ENCODE measurements at places on chromosomes 5 and 9.

GRCh38 chr9:31302620-31303418, 1081.6 kb upstream of the ACO1 start:
- no peak for DNase-seq

DNA sequence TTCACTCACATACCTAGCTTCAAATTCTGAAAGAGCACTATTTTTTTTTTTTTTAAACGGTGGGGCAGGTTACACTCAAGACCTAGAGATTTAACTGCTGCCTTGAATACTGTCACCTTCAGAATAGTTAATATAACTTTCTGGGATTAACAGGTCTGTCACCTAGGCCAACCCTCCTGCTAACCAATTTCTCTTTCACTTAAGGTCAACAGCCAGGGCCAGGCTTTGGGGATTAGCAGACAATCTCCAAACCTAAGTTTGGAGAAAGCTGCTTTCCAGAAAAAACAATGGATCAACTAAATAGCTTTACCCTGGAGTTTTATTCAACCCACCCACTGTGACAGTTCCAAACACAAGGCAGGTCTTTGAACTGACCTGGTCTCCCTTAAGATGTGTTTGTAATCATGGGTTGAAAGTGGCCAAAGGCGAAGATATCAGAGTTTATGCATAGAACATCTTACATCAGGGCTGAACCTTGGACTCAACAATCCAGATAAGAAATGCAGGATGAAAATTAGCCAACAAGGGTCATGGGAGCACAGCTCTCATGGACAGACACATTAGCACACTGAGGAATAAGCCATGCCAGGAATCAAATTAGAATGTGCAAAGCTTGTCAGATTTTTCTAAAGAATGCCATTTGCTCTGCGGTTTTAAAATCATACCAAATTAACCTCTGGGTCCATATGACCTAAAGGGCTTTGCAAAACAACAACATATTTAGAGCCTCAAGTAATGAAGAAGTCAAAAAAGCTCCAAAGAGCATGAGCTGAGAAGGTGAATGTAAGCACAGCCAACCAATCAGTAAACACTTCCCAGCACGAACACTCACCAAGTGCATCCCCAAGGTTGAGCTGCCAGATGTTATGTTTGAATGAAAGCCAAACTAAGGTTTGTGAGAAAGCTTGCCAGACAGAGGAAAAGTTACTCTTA, 538.5 kb upstream of the DMAC1 start:
- no peak for DNase-seq

DNA sequence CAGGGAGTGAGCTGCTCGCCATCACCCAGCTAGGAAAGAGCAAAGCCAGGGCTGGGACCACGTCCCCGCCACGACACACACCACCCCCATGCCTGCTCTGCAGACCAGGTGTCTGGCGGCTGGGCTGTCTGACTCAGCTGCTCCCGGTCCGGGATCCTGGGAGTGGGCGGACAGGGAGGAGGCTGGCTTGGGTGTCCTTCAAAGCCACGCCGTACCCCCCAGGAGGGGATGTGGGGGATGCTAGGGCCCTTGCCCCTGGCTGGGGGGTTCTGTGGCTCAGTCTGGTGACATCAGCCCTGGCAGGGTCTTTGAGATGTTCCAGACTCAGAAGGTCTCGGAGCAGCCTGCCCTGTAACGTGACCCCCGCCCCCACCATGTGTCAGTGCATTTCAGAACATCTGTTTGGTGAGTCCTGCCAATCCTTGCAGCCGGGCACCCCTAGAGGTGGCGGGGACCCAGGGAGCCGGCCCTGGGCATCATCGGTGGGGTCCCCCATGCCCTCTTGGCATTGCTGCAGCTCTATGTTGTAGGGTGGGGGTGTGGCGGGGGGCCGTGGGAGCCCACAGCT, 62.3 kb downstream of the HMCN2 start:
- DNase-seq: no peak

GRCh38 chr5:133932441-133933168, 35.8 kb downstream of the C5orf15 start:
- DNase-seq: no peak

DNA sequence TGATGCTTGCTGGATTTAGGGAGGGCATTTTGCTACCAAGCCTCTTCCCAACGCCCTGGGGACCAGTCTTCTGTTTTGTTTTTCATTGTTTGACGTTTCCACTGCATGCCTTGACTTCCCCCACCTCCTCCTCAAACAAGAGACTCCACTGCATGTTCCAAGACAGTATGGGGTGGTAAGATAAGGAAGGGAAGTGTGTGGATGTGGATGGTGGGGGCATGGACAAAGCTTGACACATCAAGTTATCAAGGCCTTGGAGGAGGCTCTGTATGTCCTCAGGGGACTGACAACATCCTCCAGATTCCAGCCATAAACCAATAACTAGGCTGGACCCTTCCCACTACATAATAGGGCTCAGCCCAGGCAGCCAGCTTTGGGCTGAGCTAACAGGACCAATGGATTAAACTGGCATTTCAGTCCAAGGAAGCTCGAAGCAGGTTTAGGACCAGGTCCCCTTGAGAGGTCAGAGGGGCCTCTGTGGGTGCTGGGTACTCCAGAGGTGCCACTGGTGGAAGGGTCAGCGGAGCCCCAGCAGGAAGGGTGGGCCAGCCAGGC, 23.0 kb downstream of the PCDHGC5 start:
- no peak for DNase-seq

DNA sequence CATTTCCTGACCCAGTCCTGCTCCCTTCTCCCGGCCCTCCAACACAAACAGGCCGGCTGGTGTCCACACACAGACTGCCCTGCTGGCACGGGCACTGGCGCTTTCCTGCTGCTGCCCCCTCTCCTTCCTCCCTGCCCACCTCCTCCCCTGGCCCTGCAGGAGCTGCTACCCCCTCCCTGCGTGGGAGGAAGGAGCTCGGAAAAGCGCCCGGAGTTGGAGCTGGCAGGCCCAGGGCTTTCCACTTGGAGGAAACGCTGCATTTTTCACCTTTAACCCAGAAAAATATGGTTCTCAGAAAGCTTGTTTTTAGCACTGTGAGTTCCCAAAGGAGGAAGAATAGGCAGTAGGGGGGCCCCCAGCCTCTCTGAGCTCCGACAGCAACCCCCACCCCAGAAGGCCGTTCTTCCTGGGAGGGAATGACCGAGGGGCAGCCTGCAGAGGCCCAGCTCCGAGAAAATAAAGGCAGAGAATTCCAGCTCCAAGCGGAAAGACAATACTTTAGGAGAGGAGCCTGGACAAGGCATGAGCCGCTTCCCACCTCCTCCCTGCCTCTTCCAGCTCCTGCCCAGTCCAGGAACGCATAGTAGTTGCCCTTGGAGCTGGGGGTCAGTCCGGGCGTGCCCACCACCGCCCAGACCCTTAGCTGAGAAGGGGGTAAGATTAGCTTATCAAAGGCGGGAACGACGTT, 88.9 kb downstream of the LIFR start:
- DNase-seq: peak; percentile 48

DNA sequence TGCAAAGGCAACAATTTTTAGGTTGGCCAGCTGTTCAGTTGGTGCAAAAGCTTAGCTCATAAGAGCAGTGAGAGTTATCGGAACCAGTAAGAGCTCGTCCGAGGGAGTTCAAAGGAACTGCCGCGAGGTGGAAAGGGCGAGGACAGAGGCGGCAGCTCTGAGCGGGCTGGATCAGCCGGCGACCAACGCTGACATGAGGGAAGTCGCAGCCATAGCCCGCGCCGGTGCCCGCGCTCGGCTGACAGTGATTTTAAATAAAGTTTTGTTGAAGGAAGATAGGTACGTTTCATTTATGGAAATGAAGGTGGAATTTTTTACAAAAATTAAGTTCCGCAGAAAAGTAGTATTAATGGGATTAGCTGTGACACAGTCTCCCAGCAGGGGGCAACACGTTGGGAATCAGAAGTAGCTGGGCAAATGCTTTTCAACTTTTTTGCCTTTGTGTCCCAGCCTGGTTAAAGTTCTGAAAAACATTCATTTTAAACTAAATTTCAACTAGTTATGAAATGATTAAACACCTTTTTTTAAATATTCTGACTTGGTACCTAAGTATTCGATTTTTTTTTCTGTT, 43.2 kb downstream of the FBXO4 start:
- no peak for DNase-seq

GRCh38 chr9:106800701-106801270, 62.2 kb upstream of the ZNF462 start:
- no peak for DNase-seq

- DNase-seq: no peak
Measured at GRCh38 chr9:77827104-77827784, 179.1 kb upstream of the GNA14 start.

DNA sequence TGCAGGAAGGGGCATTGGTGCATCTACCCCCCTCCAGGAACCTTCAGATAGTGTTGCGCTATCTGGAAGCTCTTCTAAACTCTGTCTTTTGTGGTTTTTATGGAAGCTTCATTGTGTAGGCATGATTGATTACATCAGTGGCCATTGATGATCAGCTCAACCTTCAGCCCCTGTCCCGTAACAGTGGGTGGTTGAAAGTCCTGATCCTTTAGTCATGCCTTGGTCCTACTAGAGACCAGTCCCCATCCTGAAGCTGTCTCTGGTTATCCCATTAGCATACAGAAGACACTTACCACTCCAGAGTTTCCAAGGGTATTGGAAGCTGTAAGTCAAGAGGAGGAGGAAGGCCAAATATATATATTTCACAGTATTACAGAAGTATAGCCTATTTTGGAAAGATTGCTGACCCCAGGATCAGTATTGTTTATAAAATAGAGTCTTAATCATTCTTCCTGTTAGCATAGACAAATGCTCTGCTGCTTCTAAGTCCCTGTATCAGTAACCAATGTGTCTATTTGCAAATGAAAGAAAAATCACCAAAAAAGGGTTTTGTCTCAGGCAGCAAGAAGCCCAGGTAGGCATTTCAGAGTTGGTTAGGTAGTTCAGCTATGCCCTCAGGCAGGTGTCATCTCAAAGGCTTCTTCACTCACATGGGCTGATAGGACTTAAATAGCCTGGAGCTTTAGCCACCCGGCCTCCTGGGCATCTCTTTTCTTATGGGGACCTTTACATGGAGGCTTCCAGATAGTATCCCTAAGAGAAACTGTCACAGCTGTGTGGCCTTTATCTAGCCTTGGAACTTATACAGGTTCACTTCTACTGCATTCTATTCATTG, 41.6 kb downstream of the SPIN1 start:
- no peak for DNase-seq

DNA sequence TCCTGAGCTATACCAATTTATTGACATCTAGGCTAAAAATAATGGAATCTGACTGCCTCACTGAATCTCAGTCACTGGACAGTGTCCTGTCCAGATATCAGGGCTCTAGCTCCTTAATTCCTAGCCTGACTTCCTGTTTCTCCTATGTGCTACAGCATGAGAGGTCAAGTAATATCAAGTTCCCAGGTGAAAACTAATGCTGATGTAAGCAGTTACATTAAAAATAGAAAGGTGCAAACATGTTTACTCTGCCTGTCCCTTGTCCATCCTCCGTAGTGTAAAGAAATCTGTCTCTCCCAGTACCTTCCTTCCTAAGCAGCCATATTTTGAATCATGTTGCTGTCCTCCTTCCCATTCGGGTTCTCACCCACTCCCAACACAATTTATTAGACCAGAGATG, 145.9 kb upstream of the GHR start:
- no peak for DNase-seq

DNA sequence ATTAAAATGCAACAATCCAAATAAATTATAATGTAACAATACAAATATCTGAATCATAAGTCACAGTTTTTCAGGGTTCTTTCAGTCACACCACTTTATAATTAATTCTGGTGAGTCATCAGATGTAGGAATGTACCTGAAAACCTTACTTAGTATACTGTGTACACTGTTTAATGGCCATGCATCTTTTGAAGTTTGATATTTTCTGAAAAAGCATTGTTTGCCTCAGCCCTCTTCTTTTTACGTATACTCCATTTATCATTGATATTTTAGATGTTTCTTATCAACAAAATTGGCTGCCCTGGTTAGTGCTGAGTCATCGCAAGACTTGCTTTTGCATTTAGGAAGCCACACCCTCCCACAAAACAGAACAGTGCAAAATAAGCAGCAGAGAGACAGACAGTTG, 218.6 kb downstream of the PJA2 start:
- no peak for DNase-seq

DNA sequence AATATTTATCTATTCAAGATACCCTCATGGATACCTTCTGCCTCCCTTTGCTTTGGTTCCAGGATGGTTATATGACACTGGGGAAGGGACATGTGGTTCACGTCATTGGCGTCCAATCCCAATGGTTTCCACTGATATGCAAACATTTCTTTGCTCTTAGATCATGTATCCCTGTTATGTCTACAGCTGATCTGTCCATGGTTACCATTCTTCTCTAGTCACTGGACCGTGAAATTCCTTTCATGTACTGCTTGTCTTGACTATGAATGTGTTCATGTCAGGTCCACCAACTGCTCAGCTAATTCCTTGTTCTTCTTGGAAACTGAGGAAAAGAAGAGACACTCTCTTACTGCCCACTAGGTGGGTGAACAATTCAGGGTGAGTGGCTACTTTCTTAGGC, 391.1 kb upstream of the ZNF608 start:
- no peak for DNase-seq

DNA sequence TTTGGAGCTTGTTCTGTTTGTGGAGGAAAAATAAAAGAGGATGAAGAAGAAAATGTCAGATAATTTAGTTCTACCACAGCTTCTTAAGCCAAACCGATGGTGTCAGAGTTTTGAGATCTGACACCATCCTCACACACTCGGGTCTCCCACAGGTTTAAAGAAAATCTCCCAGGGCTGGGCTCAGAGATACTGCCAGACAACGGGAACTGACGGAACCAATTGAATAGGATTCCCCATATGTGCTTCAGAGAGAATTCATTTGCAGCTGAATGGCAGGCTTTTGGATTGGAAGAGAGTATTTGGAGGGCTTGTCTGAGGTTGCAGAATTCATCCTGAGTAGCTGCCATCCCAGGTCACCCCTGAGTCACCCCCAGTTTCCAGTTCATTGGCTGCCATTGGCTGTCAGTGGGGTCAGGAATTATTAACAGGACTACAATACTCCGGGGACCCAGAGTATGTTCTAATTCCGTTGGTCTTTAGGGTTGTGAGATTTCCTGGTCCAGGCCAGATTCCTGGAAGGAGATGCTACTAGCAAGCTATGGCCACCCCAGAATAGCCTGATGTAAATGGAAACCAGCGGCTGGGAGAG, 131.3 kb downstream of the PDZD2 start:
- DNase-seq: no peak

- no peak for DNase-seq
Measured at GRCh38 chr5:17402289-17403121, 95.5 kb upstream of the TAF11L2 start.

DNA sequence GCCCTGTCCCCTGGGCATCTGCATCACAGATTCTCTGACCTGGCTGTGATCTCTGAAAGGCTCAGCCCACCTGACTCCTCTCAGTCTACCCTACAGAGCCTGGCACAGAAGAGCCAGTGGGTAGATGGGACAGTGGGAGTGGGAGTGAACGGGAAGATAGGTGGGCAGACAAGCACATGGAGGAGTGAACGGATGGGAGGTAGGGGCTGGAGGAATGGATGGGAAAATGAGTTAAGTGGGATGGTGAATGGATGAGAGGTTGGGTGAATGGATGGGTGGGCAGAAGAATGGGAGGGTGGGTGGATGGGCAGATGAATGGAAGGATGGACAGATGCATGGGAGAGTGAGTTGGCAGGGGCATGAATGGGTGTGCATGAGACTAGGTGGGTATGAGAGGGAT, 18.8 kb downstream of the STK10 start:
- DNase-seq: no peak

GRCh38 chr5:14676320-14676719, 11.8 kb downstream of the OTULIN start:
- no peak for DNase-seq

GRCh38 chr5:74575741-74576538, 64.6 kb downstream of the ENC1 start:
- no peak for DNase-seq

GRCh38 chr5:139852696-139853095, 57.1 kb downstream of the PSD2 start:
- no peak for DNase-seq

Measured in cerebellum (tissue), 4 donors.